Activated T-helper 2 cell treated with anti-CD3 and anti-CD28 coated beads, Interferon-gamma antibody, Interleukin-2, Interleukin-4, amounts not matched to agents 10 μg/mL and 5 μg/mL and 100 μg/mL, durations not matched to agents 14 hours and 24 hours and 36 hours (primary cell): ENCODE measurements at places on chromosomes 6 and 20.

DNA sequence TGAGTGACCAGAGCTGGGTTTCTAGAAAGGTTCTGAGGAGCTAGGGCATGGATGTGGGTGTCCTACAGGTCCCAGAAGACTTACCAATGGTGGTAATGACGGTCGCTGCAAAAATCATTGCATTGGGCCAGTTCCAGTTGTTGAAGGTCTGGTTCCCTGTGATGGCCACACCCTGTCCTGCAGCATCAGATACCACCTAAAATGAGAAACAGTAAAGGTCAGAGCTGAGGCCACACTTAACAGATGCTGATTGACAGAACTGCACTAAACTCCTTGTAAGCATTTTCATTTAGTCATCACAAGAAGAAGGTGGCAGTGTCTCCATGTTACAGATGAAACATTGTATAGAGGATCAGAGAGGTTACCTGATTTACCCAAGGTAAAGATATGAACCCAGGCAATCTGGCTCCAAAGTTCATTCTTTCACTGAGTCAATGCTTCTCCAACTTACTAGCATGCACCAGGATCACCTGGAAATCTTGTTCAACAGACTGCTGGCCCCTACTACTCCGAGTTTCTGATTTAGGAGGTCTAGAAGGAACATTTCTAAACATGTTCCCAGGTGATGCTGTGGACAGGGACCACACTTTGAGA is 33.4 kb downstream of the KCNK5 start:
- H3K27me3 ChIP-seq = no peaks in the 10 kb centered on the region
- DNase-seq = no peak
- H3K36me3 ChIP-seq = peaks cover 77% of the 10 kb centered on the region
- no peak overlapping the region for H3K4me3 ChIP-seq
- no peak overlapping the region for H3K27ac ChIP-seq
- H3K4me1 ChIP-seq = peaks cover 32% of the 10 kb centered on the region

DNA sequence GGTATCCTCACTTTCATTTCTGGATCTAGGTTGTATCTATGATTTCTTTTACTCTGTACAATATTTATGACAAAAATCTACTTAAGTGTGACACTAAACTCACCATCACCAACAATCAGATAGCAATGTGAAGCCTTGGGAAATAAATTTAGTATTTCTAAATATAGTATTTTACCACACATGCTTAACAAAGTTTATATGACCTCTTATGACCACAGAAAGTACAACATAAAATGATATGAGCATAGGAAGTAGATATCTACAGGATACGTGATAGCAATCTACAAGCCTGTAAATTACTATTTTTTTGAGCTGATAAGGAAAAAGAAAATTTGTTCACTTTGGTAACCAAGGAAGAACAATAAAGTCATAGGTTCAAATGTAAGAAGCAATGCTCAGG is 910.4 kb upstream of the CITED2 start:
- no peak overlapping the region for H3K4me3 ChIP-seq
- H3K27me3 ChIP-seq = no peaks in the 10 kb centered on the region
- no peak for DNase-seq
- H3K27ac ChIP-seq = no peak overlapping the region
- H3K4me1 ChIP-seq = no peaks in the 10 kb centered on the region
- H3K36me3 ChIP-seq = no peaks in the 10 kb centered on the region

GRCh38 chr20:33127422-33128097 is 40.4 kb upstream of the BPIFA2 start:
- H3K27me3 ChIP-seq = peaks cover 13% of the 10 kb centered on the region
- no peaks in the 10 kb centered on the region for H3K36me3 ChIP-seq
- no peak overlapping the region for H3K27ac ChIP-seq
- DNase-seq = no peak
- no peak overlapping the region for H3K4me3 ChIP-seq
- H3K4me1 ChIP-seq = no peaks in the 10 kb centered on the region

DNA sequence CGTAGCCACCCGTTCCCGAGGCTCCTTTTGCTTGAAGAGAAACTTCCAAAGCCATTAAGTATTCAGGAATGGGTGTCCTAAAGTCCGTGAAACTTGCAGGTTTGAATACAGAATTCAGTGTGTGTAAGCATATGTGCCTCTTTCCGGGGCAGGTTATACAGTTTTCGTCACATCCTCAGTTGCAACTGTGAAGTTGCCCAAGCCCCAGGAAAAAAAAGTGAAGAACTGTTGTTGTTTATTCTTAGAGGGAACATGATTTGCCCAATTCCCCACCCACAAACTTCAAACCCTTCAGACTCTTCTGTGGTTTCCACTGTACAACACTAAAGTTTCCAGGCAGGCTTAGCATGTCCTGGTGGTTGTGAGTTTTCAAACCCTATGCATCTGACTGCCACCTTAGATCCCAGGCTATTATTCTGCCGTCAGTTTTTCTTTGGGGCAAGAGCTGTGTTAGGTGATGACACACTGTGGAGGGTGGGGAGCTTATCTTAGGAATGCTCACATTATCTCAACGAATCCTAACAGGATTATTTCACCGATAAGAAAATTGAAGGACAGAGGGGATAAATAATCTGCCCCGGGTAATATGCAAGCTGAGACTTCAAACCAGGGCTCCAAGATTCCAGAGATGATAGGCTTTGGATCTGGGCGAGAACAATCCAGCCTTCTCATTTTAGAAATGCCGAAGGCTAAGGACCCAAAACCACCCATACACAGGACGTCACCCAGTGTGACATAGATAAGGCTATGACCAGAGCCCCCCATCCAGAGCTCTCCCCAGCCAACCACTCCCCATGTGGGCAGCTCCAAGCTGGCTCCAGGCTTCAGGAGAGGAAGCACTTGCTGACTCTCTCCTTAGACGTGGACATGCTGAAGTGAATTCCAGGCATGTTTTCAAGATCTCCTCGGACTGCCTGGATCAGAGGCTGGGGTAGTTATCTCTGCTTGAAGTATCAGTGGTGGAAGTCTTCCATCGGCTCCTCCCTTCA is 81.7 kb upstream of the AFDN start:
- no peak overlapping the region for H3K27ac ChIP-seq
- H3K36me3 ChIP-seq = no peaks in the 10 kb centered on the region
- H3K4me1 ChIP-seq = no peaks in the 10 kb centered on the region
- no peak overlapping the region for H3K4me3 ChIP-seq
- H3K27me3 ChIP-seq = peaks cover 2% of the 10 kb centered on the region
- no peak for DNase-seq
